Stomach (tissue), 19 donors: ENCODE measurements at places on chromosomes 12 and 14. TPM values are rescaled to one million over a fixed set of nuclear protein-coding genes. Genes with fewer than 3 reads are reported as not detected.

The NAV3 gene
- total RNA-seq = 18.9 TPM

The SMCO2 gene
- total RNA-seq = not detected

The MUCL1 gene
- total RNA-seq = not detected

The MIP gene
- total RNA-seq = not detected

The DHRS2 gene
- not detected for total RNA-seq

The MSI1 gene
- 0.92 TPM for total RNA-seq

The RNFT2 gene
- total RNA-seq = not detected

The CCNT1 gene
- 3.2 TPM for total RNA-seq

The GALNT16 gene
- total RNA-seq = not detected

The ESRRB gene
- 4.0 TPM for total RNA-seq

The CAMKK2 gene
- total RNA-seq = 36.1 TPM

DNA sequence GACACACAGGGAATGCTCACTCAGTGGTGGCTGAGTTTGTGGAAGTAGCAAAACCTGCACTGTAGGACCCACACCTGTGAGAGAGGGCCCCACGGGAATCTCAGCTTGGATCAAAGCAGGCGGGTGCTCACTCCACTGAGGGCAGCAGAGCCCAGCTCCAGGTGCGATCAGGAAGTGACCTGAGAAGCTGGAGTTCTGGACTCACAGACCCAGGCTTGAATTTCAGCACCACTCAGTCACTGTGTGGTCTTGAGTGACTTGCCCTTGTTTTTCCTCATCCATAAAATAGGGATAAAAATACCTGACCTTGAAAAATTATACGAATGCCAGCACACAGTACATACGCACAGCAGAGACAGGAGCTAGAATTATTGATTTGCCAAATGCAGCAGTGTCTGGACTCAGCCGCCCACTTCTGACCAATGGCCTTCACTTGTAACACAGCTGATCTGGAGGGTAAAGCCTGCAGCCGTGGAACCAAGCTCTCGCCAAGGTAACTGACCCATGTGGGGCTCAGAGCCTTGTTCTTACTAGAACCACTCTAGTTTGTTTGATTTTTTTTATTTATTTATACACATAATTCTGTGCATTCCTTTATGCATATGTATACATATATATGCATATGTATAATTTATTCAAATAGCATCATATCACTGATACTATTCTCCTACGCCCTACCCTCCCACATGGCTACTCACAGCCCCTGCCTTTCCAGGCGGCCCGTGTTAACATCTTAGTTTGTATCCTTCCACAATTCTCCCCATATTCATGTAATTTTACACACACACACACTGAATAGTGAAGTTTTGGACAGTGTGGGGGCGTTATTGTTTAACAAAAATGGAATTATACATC, 53.9 kb downstream of the DPF3 start:
- H3K36me3 ChIP-seq = no peaks in the 10 kb centered on the region
- no peak overlapping the region for H3K4me3 ChIP-seq

DNA sequence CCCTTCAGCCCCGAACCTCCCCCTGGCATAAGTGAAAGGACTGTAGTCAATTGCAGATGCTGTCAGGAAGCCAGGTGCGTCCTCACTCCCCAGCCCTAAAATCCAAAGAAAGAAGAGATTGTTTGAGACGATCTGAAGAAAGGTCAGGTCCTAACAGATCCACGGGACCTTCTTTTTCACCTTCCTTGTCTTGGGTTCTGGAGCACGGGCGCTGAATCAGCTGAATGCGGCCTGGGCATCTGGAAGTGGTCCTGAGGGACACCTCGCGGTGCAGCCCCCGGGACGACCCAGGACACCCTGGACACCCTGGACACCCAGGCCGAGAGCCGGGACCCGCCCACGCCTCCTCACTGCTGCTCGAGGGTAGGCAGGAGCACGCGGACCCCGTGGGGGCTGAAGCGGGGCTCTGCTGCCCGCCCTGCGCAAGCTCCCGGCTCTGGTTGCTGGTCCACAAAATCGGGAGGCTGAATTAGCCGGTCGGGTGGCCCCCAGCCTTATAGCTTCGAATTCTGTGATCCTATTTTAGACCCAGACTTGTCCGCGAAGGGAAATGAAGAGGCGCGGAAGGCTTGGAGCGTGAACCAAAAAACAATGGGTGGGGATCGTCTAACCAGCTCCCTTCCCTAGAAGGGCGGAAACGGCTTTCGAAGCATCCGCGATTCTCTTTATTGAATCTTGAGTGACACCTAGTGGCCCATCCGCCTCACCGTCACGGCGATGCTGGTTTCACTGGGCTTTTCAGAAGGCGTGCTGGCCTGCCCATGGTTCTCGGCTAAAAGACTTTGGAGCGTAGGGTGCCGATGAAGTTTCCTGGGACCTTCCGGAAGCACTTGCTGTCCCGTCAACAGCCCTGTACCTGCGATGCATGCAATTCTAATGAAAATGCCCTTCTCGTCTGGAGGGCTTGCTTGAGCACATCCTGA, 46.4 kb upstream of the PLXNC1 start:
- H3K4me1 ChIP-seq = peaks cover 26% of the 10 kb centered on the region
- peak; percentile 95 for DNase-seq

- no peak overlapping the region for H3K27ac ChIP-seq
- H3K4me3 ChIP-seq = no peak overlapping the region
- no peaks in the 10 kb centered on the region for H3K36me3 ChIP-seq
- H3K4me1 ChIP-seq = no peaks in the 10 kb centered on the region
Measured at GRCh38 chr12:42496886-42497285, 92.7 kb downstream of the PRICKLE1 start.

- no peaks in the 10 kb centered on the region for H3K36me3 ChIP-seq
- H3K27ac ChIP-seq = no peak overlapping the region
- H3K4me3 ChIP-seq = no peak overlapping the region
- DNase-seq = peak; percentile 52
- no peaks in the 10 kb centered on the region for H3K4me1 ChIP-seq
- H3K27me3 ChIP-seq = no peaks in the 10 kb centered on the region
Measured at GRCh38 chr14:20782280-20782890, 1.3 kb downstream of the RNASE6 start.

- no peaks in the 10 kb centered on the region for H3K27me3 ChIP-seq
- H3K4me1 ChIP-seq = peaks cover 24% of the 10 kb centered on the region
- H3K4me3 ChIP-seq = peak overlapping the region; percentile 90
- no peak for DNase-seq
- peak overlapping the region; percentile 87 for H3K27ac ChIP-seq
Measured at GRCh38 chr12:21500786-21501257, 613 bp downstream of the RECQL start.

DNA sequence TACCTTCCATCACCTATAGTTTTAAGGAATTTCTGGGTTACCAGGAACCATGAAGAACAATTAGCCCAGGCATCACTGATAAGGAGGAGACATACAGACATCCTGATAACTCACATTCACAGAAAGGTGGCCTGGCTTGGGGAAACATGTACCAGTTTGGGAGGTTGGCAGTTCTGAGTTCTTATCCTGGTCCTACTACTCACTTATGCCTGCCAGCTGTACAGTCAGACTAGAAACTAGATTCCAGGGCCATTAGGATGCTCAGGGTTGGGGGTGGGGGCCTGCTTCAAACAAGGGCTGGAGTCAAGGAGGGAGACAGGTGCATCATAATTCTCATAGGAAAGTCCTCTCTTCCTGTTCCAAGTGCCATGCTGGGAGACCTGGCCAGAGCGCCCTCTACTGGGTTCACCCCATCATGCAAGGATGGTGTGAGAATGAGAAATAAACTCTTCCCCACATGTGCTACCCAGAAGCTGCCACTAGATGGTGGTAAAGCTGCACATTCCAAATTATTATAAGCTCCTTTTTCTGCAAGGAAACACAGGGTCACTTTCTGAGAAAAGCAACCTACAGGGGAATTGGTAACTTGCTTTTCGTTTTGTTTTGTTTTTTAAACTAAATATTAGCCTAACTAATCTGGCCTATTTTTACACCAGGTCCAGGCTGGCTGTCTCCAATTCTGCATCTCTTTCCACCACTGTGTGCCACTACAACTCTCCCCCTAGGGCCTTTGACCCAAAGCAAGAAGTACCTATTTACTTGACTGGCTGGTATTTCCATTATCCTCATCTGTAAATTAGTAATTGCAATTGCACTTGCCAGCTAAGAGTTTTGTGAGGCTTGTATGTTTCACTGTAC, 14.5 kb downstream of the OAS2 start:
- H3K4me3 ChIP-seq = no peak overlapping the region
- H3K4me1 ChIP-seq = no peaks in the 10 kb centered on the region
- no peak overlapping the region for H3K27ac ChIP-seq
- H3K27me3 ChIP-seq = no peaks in the 10 kb centered on the region
- H3K36me3 ChIP-seq = peaks cover 71% of the 10 kb centered on the region

- H3K27ac ChIP-seq = no peak overlapping the region
- H3K4me3 ChIP-seq = no peak overlapping the region
- no peaks in the 10 kb centered on the region for H3K27me3 ChIP-seq
- H3K4me1 ChIP-seq = peaks cover 12% of the 10 kb centered on the region
Measured at GRCh38 chr12:96447256-96447655, 42.1 kb upstream of the CFAP54 start.

DNA sequence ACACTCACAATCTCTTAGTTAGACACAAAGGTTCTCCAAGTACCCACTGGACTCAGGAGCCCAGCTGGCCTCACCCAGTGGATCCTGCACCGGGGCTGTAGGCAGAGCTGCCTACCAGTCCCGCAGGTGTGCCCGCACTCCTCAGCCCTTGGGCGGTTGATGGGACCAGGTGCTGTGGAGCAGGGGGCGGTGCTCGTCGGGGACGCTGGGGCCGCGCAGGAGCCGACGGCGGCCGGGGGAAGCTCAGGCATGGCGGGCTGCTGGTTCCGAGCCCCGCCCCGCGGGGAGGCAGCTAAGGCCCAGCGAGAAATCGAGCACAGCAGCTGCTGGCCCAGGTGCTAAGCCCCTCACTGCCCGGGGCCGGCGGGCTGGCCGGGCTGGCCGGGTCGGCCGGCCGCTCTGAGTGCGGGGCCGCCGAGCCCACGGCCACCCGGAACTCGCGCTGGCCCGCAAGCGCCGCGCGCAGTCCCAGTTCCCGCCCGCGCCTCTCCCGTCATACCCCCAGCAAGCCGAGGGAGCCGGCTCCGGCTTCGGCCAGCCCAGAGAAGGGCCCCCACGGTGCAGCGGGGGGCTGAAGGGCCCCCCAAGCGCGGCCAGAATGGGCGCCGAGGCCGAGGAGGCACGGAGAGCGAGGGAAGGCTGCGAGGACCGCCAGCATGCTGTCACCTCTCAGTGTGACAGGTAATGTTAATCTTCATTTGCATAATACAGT, 506.8 kb downstream of the LRFN5 start:
- no peaks in the 10 kb centered on the region for H3K27me3 ChIP-seq
- no peaks in the 10 kb centered on the region for H3K36me3 ChIP-seq
- DNase-seq = no peak
- no peak overlapping the region for H3K27ac ChIP-seq

- peak; percentile 30 for DNase-seq
- peaks cover 8% of the 10 kb centered on the region for H3K4me1 ChIP-seq
- H3K4me3 ChIP-seq = no peak overlapping the region
- no peak overlapping the region for H3K27ac ChIP-seq
- H3K36me3 ChIP-seq = no peaks in the 10 kb centered on the region
- no peaks in the 10 kb centered on the region for H3K27me3 ChIP-seq
Measured at GRCh38 chr14:104086661-104087461, 1.4 kb downstream of the ASPG start.

DNA sequence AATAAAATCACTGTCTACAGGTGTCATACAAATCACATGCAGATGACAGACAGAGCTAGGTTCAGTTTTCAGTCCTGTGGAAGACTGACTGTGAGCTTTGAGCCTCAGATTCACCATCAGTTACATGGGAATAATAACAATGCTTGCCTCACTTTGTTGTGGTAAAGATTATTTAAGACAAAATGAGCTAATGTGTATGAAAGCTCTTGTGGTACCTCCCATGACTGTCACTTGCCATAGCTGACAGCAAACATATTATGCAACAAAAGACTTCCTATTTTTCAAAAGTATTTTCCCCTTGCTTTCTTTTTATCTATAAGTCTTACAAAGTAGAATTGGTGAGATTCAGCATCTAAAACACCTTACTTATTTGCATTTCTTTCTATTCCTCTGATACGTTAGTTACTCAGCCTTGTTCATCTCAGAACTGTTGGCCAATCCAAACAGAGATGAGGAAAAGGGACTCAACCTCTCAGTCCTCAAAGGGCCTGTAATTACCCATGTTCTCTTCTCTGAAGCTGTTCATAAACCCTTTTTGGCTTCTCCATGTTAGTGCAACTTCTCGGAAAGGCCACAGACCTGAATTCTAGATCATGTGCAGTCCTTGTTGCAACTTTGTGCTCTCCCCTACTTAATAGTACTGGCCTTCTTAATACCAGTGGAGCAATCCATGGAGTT, 8.8 kb upstream of the DDHD1 start:
- no peak overlapping the region for H3K4me3 ChIP-seq
- no peaks in the 10 kb centered on the region for H3K36me3 ChIP-seq
- H3K27me3 ChIP-seq = no peaks in the 10 kb centered on the region
- no peak overlapping the region for H3K27ac ChIP-seq
